ENCODE measurements at places on chromosomes 7 and 10.

DNA sequence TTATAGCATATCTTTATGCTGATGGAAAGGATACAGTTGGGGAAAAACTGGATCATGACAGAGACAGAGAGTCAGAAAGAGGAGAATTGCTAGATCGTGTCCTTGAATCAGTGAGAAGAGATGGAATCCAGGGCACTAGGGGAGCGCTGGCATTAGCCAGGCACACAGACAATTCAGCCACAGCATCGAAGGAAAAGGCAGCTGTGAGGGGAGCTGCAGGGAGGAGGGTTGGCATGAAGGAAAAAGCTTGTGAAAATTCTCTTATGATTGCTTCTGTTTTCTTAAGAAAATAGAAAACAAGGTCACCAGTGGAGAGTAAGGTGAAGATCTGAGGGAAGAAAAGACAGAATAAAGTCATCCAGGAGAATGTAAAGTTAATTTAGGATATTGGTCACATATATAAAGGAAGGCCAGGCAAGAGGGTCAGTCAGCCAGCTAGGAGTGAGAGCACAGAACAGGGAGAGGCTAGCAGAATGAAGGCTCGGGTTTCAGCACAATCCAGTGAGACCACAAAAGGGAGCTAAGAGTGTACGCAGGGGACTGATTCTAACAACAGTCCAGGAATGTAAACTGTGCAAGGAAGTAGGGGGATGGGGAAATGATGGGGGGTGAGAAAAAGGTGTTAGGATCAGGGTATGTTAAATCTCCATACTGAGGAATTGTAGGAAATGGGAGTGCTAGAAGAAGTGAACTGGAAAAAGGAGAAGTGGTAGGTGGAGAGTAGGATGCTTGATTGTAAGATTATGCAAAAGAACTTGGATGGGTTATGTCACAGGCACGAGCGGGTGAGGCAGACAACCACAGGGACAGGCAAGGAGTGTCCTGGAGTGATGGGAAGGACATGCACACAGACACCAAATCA is 112.0 kb downstream of the RNF32 start:
- DNase-seq, result no peak

GRCh38 chr7:41189866-41190265 is 513.0 kb downstream of the INHBA start:
- DNase-seq, result no peak

DNA sequence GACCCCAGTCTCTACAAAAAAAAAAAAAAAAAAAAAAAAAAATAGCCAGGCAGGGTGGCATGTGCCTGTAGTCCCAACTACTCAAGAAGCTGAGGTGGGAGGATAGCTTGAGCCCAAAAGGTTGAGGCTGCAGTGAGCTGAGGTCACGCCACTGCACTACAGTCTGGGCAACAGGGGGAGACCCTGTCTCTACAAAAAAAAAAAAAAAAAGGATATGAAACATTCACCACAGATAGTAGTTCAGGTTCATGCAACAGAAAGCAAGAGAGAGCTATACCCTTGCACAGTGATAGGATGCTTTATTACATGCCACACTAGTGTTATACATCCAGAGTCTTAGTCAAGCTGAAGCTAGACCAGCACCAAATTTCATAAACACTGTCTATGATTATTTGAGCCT is 148.4 kb upstream of the KAT6B start:
- DNase-seq, result no peak

DNA sequence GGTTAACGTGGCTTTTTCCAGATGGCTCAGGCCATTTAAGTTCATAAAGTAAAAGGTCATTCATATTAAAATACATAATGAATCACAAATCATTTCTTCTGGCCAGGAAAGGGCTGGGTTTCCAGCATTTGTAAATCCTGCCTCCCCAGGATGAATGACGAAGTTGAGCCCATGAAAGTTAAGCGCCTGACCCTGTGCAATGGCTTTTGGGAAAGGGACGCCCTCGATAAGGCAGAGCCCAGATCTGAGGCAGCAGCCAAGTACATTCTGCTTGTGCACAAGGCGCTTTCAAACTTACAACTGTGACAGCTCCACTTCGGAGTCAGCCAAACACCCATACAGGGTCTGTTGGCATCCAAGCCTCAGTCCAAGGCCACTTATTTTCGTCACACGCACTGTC is 2.8 kb downstream of the GIMAP6 start:
- DNase-seq, result no peak

DNA sequence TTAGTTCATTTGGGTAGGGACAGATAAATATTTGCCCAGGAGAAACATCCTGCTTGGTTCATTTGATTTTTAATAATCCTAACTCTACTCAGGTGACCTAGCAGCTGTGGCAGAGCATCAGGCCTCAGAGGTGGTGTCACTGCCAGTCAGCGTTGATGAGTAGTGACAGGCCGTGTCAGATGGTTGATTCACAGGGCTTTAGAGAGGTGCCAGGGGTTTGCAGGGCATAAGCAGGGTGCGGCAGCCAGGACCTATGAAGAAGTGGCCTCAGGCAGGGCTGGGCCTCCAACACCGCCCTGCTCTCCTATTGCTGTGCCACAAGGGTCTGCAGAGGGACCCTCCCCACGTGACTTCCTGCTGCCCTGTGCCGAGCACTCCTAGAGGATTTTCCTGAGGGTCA is 128.1 kb downstream of the HECW1 start:
- no peak for DNase-seq

- no peak for DNase-seq
Measured at GRCh38 chr10:97777143-97777542, 5.3 kb upstream of the SFRP5 start.

GRCh38 chr10:126332576-126332975 is 55.7 kb downstream of the ADAM12 start:
- no peak for DNase-seq

- no peak for DNase-seq
Measured at GRCh38 chr7:1913466-1914282, 243.6 kb downstream of the ELFN1 start.

DNA sequence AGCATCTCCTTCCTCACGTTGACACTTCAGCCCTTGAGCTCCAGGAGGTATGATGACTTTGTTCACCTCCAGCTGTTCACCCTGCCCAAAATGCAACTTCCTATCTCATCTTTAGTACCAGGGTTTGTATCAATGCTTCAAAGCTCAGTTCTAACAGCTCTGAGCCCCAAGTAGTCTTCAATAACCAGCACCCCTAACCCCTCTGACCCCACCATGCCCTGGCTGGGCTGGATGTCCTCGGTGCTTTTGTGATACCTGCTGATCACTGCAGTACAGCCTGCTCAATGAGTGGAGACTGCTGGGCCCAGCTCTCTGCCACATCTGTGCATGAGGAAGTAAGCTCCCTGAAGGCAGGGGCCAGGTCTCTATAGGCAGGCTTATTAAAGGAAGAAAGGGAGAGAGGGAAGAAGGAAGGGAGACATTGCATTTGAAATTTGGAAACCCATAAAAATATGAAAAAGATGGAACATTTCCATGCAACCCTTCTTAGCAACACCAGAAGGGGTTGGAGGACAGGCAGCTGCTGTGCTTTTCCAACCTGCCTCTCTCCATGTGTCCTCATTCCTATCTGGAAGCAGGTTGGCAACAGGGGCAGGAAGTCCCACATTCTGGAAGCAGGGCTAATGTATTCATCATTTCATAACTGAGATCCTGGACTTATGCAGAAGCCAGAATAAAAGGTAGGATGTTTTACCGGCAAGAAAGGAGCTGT is 756.1 kb downstream of the GRID1 start:
- no peak for DNase-seq

- DNase-seq, result no peak
Measured at GRCh38 chr7:21544715-21545114, 1.9 kb downstream of the DNAH11 start.

GRCh38 chr10:66980246-66980815 is 54.5 kb downstream of the LRRTM3 start:
- no peak for DNase-seq

GRCh38 chr7:56121440-56121839 is 5.2 kb upstream of the NUPR2 start:
- DNase-seq, result no peak

DNA sequence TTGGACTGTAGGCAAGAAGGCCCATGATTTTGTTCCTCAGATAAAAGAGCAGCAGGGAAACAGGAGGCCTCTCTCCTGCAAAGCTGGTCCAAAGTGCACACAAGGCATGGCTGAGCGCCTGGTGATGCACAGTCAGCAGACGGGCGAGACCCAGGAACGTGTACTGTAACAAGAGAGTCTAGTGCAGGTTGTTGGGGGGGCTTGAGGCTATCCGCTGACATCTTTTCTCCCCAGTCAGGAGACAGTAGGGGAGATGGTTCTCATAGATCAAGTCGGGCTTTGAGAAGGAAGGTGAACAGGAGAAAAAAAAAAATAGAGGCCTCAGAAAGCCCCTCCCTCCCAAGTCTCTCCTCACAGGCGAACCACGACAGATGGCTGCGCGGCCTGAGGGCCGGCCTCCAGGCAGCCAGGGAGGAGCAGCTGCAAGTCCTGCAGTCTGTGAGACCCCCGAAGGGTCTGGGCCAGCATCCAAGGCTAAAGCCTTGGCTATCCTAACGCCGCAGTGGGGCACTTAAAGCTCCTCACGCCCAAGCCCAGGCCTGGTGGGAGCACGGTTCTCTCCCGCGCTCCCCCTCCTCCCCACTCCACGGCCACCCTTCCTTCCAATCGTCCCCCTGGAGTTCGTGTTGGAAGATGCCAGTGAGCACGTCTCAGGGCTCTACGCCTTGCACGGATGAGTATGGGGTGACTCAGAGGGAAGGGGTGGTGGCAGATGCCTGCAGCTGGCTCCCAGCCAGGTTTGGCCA is 68.3 kb downstream of the PRKAG2 start:
- no peak for DNase-seq

DNA sequence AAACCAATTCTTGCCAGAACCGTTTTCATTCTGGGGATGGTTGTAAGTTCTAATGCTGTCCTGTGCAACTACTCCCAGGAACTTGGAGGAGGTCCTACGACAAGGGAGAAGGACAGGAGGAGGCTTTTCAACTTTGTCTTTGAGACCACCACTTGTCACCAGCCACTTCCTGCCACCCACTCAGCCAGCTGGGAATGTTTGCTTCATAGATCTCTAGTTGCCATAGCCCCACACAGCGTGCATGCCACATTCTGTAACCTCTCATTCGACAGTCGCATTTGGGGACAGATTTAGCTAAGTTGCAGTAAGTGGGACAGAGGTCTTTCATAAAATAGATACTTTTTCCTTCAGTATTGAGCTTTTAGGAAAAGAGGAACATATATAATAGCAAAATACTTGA is 78.0 kb downstream of the TAF3 start:
- no peak for DNase-seq

DNA sequence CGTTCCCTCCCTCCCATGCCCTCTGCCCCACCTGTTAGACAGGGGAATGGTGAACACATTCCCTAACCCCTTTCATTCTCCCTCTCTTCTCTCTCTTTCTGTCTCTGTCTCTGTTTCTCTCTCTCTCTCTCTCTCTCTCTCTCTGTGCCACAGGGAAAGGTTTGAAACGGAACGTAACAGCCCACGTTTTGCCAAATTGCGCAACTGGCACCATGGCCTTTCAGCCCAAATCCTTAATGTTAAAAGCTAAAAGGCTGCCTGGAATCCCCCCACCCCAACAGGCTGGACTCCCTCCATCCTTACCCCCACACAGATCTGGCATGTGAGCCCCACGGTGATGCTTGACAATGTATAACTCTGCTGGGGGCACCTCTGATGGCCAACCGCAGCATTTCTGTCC is 30.8 kb downstream of the LDB3 start:
- DNase-seq, result no peak

DNA sequence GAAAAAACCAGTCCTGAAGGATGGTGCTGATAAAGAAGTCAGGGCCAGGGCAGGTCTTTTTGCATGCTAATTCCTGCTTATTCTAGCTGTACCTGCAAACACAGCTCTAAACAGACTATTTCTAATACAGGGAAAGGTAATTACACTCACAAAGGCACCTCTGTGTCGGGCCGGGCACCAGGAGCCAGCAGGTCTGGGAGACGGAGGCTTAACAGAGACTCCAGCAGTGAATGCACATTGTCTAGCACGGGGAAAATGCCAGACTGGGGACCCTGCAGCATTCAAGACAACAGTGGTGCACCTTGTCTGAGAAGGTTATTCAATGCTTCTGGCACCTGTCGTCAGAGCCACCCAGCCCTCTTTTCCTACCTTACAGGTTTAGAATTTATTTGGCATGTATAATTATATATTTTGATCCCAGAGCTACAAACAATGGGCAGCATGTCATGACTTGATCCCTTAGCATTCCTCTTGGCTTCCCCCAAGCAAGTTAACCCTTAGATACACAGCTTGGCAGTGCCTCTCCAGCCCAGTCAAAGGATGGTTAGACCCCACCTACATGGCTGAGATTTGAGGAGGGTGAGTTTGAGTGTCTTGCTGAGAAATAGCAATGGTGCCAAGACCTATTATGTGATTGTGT is 185.2 kb downstream of the SLC25A13 start:
- no peak for DNase-seq

DNA sequence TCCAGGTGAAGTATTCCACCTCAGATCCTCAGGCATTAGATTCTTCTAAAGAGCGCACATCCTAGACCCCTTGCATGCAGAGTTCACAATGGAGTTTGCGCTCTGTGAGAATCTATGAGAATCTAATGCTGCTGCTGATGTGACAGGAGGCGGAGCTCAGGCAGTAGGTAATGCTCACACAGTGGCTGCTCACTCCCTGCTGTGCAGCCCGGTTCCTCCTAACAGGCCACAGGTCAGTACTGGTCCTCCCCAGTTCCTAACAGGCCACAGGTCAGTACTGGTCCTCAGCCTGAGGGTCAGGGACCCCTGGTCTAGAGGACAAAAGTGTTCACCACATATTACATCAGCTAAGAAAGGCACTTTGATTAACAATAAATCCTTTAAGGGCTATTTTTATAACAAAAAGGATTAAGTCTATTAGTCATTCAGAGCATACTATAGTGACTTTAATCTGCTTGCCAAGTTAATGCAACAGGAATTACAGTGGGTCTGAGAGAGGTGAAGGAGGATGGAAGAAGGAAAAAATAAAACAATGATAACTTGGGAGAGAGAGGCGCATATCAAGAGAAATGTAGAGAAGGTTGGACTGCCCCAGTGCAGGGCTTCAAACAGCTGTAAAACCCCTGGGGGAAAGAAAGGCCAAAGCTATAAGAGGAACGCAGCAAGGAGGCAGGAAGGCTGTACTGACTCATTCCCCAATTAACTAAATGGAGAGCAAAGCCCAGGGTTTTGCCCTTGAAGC is 49.2 kb downstream of the CUL2 start:
- no peak for DNase-seq

DNA sequence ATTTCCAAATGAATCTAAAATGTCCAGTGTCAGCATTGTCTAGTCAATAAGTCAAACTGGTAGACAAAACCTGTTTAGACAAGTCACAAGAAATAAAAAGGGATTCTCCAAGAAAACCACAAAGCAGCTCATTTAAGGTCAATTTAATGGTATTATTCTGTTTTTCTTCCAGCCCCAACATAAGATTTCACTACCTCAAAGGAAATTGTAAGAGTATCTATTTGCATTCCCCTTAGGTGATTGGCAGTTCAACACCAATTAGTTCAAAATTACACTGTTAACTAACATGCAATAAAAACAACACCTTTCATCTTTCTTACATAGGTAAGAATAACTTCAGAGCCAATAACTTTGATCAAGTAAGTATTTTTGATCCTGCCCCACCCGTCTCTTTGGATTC is 106.3 kb downstream of the RNF32 start:
- DNase-seq, result no peak

GRCh38 chr7:1698201-1698600 is 28.1 kb downstream of the ELFN1 start:
- DNase-seq, result no peak

All from esophagus squamous epithelium (tissue), 5 donors.